ENCODE measurements at places on chromosomes 1 and 21.
A peak's percentile ranks its signal among the peaks of the same experiment; 100 is the strongest.

DNA sequence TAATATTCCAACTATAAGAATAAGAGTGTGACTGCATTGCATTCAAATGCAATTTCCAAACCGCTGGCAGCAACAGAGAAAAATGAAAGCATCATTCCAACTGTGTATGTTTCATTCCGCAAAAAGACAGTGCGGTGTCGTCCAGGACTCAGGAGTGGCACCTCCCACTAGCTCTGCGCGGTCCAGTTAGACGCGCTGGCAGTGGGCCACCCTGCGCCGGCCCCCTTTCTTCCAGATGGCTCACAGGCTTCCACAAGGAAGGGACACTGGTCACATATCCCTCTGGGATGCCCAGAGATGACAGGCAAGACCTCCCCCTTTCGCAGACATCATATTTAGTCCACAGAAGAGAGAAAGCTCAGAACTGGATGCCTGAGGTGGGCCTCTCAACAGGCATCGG, 11.9 kb downstream of the WRAP73 start:
- no peak for DNase-seq

DNA sequence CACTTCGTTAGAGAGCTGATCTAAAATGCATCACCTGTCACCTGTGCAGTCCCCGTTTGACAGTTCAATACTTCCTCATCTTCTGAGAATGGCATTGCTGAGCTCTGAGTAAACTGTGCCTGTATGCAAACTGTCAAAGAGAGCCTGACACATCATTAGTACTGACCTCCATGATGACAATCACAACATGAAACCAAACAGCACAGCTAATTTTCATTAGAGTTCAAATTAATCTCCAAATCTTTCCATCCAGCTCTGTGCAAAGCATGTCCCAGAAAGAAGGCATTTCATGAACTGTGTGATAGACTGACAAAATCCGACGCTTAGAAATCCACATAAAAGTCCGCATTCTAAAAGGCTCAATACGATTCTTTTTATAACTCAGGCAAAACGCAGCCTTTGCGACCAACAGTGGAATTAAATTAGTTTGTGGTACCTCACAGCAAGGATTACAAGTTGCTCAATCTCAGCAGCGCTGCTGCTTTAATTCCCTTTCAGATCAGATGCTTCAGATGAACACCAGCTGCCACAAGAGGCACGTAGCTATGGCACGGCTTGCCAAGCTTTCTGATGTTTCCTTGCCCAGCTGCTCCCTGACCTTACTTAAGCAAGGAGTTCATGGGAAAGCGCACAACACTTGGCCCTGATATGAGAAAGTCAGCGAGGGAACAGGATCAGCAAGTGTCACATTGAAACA, 765.5 kb upstream of the PRMT6 start:
- DNase-seq, result peak; percentile 85

DNA sequence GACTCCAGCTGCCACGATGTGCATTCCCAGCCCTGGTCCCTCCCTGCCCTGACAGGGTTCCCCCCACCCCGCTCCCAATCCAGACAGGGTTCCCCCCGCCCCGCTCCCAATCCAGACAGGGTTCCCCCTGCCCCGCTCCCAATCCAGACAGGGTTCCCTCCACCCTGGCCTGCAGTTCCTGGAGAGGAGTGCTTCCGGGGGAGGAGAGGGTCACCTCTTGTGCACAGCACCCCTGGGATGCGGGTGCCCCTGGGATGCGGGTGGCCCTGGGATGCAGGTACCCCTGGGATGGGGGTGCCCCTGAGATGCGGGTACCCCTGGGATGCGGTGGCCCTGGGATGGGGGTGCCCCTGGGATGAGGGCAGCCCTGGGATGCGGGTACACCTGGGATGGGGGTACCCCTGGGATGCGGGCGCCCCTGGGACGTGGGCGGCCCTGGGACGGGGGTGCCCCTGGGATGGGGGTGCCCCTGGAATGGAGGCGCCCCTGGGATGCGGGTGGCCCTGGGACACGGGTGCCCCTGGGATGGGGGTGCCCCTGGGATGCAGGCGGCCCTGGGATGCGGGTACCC, 36.7 kb upstream of the SLC19A1 start:
- no peak for DNase-seq

DNA sequence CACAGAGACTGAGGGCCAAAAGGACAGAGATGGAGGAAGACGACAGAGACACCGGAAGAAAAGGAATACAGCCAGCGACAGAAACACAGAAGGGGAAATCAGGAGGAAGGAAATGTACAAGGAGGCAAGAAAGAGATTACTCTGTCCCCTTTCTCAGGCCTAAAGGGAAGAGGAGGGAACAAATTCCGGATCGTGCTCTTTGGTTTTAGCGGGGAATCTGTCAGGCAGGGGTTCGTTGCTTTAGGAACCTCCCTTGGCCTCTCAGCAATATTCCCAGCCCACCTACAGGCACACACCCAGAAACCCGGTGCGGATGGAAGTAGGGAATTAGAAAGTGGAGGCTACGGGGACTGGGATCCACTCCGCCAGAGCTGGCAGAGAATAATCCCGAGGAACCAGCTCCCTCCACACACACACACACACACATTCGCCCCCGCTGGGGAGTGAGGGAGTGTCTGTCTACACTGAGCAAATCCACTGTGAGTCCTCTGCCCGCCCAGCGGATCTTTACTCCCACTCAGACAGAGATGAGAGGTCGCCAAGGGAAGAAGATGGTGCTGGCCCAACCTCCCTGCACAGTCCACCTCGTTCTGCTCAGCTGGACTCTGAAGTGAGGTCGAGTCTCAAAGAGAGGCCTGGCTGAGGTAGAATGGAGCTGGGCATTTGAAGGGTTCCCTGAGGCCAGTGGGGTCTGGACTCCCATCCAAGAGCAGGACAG, 5.7 kb downstream of the TAL1 start:
- DNase-seq, result peak; percentile 30

GRCh38 chr1:206969090-206969489, 1.2 kb downstream of the FCAMR start:
- no peak for DNase-seq

DNA sequence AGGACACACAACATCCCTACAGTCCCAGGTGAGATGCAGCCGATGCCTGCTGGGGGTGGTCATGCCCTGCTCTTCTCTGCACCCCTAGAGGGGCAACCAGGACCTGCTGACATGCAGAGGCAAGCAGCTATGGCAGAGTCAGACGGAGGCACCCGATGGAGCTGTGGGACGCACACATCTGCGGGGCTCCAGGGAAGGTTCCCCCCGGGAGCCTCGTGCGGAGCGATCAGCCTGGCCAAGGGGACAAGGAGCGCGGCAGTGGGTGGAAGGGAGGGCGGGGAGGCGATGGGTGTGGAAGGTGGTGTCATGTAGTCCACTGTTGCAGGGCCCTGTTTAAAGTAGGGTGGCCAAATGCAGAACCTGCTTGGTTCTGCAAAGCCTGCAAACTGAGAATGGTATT, 143.0 kb upstream of the AJAP1 start:
- no peak for DNase-seq

DNA sequence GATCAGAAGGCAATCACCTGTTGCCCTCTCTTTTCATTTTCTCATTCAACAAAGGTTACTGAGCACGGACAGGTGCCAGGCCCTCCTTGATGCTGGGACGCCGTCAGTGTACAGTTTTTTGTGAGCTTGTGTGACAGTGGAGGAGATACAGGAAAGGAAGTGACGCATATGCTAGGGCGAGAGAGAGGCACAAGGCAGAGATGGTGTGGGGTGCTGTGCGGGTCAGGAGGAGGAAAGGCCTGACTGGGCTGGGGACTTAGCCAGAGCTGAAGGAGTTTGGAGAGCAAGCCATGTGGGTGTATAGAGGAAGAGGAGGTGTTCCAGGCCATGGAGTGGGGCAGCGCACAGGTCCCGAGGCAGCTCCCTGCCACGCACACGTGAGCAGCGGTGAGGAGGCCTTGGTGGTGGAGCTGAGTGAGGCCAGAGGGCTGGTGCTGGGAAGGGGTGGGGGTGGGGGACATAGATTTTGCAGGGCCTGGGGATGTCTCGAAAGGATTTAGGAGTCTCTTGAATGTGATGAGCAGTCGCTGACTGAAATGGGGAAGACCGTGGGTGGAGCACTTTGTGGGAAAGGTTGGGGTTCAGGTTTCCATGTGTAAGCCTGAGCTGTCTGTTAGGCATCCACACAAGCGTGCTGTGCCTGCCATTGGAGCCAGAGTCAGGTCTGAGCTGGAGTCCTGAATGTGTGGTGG, 46.0 kb downstream of the TRAPPC10 start:
- DNase-seq, result no peak

- DNase-seq, result no peak
Measured at GRCh38 chr1:220160027-220160426, 66.1 kb downstream of the IARS2 start.

DNA sequence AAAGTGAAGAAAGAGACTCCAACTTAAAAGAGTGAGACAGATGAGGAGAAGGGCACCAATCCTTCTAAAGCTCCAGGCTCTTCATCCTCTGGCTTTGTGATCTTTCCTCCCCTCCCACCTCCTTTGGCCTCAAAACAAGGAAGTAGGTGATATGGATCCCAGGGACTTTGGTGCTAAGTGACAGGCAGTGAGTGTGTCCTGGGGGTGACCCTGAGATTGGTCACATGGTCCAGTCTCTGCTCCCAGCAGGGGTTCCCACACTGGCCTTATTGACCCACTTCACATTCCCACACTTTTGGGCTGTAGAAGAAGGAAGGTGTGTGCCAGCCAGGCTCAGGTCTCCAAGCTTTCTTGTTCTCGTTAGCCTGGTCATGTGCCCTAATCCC, 401.2 kb upstream of the PROX1 start:
- DNase-seq, result no peak

- DNase-seq, result no peak
Measured at GRCh38 chr1:185279571-185279970, 37.5 kb downstream of the IVNS1ABP start.

DNA sequence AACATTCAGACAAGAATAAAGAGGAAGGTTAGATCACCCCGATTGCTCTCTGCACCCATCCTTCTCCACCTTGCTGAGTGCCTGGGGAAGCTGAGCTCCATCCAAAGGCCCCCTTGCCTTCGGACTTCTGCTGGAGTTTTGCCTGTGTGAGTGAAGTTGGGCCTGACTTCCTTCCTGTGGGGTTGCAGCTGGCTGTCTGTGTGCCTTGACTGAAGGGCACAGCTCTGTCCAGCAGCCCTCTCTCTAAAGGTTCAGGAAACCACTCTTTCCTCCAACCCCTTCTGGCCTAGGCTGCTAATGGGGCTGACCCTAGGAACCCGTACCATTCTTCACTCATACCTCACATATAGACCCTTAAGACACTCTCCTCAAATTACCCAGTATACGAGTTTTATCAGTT, 173.4 kb upstream of the HMCN1 start:
- no peak for DNase-seq

DNA sequence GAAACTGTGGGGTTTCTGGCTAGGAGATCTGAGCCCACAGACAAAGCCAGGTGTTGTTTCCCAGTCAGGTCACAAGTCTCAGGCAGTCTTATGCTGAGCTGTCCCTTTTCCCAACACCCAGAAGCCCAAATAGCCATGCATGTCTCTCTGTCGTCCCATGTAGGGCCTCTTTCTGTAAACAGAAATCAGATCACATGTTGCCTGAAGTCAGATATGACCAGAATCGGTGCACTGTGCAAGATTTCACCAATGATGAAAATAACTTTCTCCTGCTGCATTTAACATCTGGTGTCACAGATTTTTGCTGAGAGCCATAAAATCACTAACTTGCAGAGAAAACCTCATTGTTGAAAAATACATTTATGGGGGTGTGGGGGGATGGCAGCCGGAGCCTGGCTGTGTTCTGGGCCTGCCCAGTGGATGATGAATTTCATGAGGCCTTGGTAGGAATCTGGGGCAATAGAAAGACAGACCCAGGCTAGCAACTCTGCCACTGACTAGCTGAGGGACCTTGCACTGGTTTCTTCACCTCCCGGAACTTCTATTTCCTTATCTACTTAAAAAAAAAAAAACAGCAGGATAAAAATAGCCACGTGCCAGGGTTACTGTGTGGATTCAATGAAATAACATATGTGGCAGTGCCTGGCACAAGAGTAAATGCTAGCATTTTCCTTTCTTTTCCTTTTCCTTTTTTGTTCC, 158.8 kb upstream of the NFIA start:
- no peak for DNase-seq

DNA sequence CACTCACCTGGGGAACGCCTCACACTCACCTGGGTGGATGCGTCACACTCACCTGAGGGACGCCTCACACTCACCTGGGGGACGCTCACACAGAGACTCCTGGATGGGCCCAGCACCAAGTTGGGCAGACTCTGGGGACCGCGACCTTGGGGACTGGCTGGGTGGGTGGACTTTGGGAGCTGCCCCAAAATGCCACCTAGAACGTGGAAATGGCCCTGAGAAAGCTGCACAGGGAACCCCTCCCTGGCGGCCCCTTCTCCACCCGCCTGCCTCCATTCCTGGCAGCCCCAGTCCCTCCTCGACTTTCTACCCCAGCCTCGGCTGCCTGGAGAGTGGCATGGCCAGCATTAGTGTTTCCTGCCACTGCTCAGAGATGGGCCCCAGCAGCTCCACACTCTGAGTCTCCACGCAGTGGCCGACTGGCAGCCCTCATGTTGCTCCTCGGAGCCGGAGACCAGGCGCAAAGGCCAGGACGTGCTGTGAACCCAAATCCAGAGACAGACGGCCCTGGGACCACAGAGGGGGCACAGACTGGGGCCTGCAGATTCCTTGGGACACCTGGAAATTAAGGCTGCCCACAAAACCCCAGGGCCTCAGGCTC, 46.5 kb upstream of the ACTRT2 start:
- no peak for DNase-seq

DNA sequence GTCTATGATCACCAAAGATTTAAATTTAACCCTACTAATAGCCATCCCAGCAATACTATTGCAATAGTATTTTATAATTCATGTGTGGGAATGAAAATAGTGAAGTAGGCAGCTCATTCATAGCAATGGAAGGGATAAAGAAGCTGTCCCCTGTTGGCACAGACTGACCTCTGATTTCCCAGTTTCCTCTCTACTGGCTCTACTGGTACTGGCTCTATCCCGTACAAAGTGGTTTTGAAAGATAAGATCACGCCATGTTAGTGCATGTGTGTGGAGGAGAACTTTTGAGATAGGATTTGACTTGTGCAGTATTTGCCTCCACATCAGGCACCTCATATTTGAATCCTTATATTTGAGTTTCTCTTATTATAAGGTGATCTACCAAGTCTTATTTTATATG, 227.3 kb upstream of the ADGRL2 start:
- no peak for DNase-seq

DNA sequence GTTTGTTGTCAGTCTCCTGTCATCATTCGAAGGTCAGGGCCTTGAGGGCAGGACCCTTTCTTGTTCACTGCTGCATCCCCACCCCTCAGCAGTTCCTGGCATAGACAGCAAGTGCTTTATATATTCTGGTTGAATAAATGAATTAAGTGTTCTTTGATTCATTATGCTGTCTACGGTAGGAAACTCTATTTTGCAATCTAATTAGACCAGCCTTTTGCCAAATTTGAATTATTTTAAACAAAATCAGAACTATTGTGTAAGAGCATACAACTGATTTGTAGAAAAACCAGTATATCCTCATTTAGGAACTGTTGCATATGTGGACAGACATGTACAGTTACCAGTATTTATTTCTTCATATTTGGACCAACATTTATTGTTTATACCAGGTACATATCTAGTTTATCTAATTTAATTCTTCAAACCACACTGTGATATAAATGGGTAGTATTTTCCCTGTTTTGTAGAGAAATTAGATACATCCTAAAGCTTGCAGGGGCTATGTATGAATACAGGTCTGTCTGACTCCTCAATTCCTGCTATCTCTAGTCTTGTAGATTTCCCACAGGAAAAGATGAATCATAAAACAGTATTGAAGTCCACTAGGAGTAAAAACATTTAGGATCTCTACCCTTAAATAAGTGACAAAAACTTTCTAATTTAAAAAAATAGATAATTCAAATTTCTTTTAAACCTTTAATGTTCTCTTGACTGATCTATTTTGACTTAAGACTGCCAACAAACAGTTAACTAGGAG, 10.4 kb downstream of the MGST3 start:
- DNase-seq, result no peak
